ENCODE measurements at places on chromosomes 2 and 18.

- peak; percentile 8 for DNase-seq
Measured at GRCh38 chr18:74896390-74896991, 298.8 kb downstream of the ZNF407 start.

DNA sequence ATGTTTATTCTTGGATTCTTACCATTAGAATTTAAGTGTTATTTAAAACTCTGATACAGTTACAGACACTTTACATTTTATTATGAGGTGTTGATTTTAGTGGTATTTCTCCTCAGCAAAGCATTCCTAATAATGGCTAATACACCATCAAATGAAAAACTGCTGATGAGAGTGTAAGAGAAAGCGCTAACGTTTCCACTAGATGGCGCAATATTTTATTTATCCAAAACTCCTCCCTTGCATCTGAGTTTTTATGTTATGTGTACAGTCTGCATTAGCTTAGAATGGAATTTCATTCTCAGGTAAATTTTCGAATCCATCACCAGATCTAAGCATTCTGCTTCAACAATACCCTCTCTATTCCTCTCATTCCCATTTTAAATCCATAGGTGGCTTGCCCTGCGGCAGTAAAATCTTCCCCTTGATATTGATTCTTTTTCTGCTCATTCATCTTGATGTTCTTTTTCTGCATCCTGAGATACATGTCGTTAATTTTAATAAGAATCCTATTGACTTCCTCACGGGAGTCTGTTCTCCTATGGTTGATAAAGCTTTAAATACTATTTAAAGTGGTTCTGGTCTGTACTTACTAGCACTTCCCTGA, 53.9 kb downstream of the PRKRA start:
- DNase-seq, result no peak

DNA sequence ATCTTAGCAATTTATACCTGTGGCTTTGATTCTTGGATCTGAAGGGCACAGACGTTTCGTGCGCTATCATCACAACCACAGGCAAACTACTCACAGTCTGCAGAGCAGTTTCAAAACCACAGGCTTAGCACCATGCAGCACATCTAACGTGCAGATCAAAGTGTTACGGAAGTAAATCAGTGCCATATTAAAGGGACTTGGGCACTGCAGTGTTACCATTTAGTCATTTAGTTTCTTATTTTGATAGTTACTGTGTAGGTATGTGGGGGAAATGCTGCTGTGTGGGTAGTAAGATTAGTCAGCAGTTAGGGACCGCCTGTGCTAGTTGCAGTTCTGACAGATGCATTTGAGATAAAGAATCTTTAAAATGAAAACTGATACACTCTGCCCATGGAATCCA, 384.0 kb downstream of the NBAS start:
- peak; percentile 34 for DNase-seq

GRCh38 chr2:230975927-230976326, 20.0 kb upstream of the SPATA3 start:
- no peak for DNase-seq

DNA sequence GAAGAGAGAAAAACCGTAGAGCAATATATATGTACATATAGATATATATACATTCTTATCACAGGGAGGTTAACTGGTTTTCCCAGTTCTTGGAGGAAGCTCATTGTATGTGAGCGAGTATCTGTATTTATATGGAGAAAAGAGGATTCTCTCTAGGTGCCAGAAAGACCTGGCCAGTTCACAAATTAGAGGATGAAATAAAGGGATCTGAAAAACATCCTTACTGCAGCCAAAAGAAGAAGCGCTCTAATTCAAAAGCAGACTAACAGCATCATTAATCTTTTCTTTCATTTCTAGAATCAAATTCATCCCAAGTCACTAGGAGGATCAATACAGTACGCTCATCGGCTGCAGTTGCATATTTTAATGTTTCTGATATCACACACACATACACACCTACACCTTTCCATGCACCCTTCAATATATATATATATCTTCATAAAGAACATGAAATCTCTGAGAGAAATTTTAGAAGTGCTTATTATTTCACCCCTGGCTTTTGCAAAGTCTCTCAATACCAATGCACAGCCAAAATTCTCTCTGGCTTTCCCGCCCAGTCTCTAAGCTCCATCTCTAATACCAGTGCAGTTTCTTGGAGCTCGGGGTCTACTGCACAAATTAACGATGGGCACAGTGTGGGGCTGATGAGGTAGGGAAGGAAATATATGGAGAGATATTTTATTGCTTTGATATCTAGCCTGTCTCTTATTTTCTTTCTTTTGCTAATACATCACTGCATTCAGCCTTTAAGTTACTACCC, 731 bp downstream of the NRXN1 start:
- no peak for DNase-seq

- no peak for DNase-seq
Measured at GRCh38 chr2:226220511-226220910, 579.1 kb downstream of the IRS1 start.

- no peak for DNase-seq
Measured at GRCh38 chr2:9013403-9013802, 9.9 kb upstream of the MBOAT2 start.
